ENCODE measurements at places on chromosomes 12 and 14.

DNA sequence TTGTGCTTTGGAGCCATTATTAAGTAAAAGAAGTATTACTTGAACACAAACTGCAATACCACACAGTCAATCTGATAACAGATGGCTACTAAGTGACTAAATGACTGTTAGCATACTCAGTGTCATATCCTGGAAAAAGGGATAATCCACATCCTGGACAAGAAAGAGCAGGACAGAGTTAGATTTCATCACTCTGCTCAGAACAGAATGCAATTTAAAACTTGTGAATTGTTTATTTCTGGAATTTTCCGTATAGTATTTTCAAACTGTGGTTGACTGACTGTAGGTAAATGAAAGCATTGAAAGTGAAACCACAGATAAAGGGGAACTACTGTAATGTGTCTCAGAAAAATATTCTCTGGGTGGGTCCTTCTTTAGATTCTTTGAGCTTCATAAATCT, 458.8 kb downstream of the TMEM117 start:
- no peak for DNase-seq

- no peak for DNase-seq
Observed at GRCh38 chr12:132095520-132096409, 48.4 kb downstream of the DDX51 start.

GRCh38 chr14:51539571-51540037, 112.1 kb upstream of the FRMD6 start:
- peak; percentile 98 for DNase-seq

GRCh38 chr12:106879612-106880011, 76.1 kb upstream of the TMEM263 start:
- no peak for DNase-seq

- no peak for DNase-seq
Observed at GRCh38 chr14:105039458-105040205, 18.7 kb upstream of the CDCA4 start.

- DNase-seq: no peak
Observed at GRCh38 chr14:101542391-101542790, 18.9 kb upstream of the DIO3 start.

- no peak for DNase-seq
Observed at GRCh38 chr12:49674318-49674981, 32.8 kb downstream of the FMNL3 start.

GRCh38 chr12:110245369-110245772, 35.7 kb upstream of the ATP2A2 start:
- no peak for DNase-seq

GRCh38 chr12:9364224-9365176, 156.3 kb upstream of the PZP start:
- peak; percentile 49 for DNase-seq

DNA sequence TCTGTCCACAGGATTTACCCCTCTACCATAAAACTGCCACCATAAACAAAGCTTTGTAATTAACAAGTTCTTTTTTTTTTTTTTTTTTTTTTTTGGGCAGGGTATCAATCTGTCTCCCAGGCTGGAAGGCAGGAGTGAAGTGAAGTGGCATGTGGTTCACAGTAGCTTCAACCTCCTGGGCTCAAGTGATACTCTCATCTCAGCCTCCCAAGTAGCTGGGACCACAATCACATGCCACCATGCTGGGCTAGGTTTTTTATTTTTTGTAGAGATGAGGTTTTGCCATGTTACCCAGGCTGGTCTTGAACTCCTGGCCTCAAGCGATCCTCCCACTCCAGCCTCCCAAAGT, 61.1 kb upstream of the NUDT4 start:
- DNase-seq: no peak

- DNase-seq: no peak
Observed at GRCh38 chr12:120726961-120727360, 1.3 kb downstream of the ACADS start.

DNA sequence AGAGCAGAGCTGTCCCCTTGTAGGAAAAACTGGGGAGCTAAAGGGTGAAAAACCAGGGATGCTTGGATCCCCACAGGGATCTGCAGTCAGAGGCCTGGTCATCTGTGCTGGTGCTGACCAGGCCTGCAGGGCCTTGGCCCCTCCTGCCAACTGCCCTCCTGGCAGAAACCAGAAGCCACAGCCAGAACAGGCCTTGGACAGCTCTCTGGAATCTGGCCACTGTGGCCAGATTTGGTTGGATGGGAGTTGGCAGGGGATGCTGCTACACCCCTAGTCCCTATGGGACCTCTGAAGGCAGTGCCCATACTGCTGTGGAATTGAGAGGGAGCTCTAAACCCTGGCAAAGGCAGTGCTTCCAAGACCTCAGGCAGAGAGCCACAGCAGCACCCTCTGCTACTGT, 9.2 kb upstream of the GPX2 start:
- DNase-seq: no peak

DNA sequence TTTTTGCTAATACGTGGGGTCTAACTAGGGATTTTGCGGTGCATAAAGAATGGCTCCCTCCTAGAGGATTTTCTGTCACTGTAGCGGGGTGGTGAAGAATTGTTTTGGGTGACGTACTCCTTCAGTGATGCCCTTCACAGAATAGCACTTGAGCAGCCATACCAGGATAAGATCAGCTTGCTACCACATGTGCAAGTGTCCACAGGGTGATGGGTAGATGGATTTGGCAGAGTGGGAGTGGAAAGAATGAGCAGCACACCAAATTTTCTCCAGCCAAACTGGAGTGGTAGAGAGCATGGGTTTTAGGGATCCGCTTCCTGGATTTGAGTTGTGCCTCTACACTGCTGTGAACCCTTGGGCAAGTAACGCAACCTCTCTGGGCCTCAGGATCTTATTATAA, 2.3 kb downstream of the TCP11L2 start:
- DNase-seq: no peak

DNA sequence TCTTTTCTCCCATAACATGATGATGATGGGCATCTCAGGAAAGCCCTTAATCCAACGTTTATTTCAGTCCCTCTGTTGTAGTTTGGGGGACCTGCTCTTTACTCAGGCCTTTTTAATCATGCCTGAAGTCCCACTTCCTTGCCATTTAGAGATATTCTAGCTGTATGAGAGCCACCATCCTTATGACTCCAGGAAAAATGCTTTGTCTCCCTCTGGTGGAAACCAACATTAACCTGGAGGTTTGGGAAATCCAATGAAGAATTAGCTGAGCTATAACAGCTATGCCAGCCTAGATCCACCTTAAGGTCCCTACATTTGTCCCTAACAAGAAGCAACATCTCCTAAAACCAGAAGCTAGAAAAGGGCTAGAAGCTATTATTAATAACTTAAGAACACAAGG, 1399.1 kb downstream of the LRFN5 start:
- DNase-seq: no peak

GRCh38 chr12:67415473-67415872, 146.3 kb downstream of the CAND1 start:
- no peak for DNase-seq

GRCh38 chr12:113638460-113638775, 166.7 kb upstream of the LHX5 start:
- no peak for DNase-seq

DNA sequence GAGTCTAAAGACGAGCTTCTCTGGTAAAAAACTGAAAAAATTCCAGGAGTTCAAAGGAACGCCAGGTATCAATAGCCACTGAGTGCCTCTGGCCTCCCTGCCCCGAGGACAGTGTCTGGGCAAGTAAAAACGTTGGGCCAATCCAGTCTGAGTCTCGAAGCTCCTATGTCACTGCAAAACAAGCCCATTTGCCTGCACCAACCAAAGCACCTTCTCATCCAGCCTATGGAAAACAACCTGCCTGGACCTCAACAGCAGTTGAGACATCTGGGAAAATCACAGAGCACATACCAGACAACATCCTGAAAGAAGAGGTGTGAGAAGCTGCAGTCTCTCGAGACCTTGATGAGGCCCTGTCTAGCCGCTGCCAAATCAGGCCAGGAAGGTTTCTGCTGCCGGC, 56.6 kb downstream of the RNF34 start:
- DNase-seq: no peak

DNA sequence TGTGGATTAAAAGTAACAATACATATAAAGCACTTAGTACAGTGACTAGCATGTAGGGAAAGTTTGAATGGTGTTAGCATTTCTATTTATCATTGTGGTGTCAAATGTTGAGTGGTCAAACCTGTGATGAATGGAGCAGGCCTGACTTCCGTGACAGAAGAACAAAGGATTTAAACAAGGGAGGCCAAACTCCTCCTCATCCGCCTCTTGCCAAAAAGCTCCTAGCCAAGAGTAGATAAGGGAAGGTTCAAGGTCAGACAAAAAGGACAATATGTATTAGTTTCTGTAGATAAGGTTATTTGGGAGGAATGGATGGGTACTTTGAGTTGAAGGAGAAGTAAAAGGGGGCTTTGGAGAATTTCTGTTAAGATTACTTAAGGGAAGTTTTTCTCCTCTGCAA, 6.5 kb downstream of the RNASE7 start:
- no peak for DNase-seq

GRCh38 chr12:125299840-125300239, 234.6 kb downstream of the AACS start:
- no peak for DNase-seq

DNA sequence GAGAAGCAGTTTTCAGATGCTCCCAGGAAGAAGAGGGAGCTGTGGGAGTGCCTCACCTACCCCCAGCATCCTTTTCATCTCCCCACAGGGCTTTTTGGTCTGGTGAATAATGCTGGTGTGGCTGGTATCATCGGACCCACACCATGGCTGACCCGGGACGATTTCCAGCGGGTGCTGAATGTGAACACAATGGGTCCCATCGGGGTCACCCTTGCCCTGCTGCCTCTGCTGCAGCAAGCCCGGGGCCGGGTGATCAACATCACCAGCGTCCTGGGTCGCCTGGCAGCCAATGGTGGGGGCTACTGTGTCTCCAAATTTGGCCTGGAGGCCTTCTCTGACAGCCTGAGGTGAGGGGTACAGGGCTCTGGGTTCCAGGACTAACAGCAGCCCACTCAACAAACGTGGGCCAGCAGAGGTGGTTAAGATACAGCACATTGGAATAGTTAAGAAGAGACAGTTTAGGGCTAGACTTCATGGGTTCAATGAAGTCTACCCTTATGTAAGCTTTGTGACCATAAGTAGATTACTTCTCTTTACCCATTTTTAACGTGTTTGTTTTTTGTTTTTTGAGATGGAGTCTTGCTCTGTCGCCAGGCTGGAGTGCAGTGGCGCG, 1.5 kb downstream of the RDH5 start:
- DNase-seq: no peak
